ENCODE measurements at places on chromosomes 6 and 20. TPM values are rescaled to one million over a fixed set of nuclear protein-coding genes. Genes with fewer than 3 reads are reported as not detected.

CD109 gene
- 36.4 TPM for total RNA-seq

ACTL10 gene
- not detected for total RNA-seq

RAB32 gene
- 46.2 TPM for total RNA-seq

UBE2C gene
- total RNA-seq: 250 TPM

AGER gene
- total RNA-seq: 1.5 TPM

DEF6 gene
- 0.05 TPM for total RNA-seq

SLC25A27 gene
- total RNA-seq: 0.70 TPM

LY6G6C gene
- total RNA-seq: not detected

SLC22A7 gene
- not detected for total RNA-seq

POPDC3 gene
- total RNA-seq: 30.2 TPM

DEFB124 gene
- total RNA-seq: not detected

B3GALT4 gene
- total RNA-seq: 0.53 TPM

SNAP91 gene
- total RNA-seq: 0.46 TPM

SLC22A16 gene
- not detected for total RNA-seq

CRNKL1 gene
- 23.7 TPM for total RNA-seq

PKHD1 gene
- not detected for total RNA-seq

RREB1 gene
- total RNA-seq: 8.5 TPM

LGSN gene
- 3.8 TPM for total RNA-seq

CST8 gene
- total RNA-seq: not detected

DEFB125 gene
- total RNA-seq: not detected

BTN1A1 gene
- total RNA-seq: not detected

HSPA1L gene
- total RNA-seq: 1.2 TPM

RBM24 gene
- 11.4 TPM for total RNA-seq

COL11A2 gene
- 0.90 TPM for total RNA-seq

RAE1 gene
- total RNA-seq: 72.3 TPM

COL19A1 gene
- not detected for total RNA-seq

CBLN4 gene
- not detected for total RNA-seq

CYB5R4 gene
- 13.1 TPM for total RNA-seq

CST4 gene
- not detected for total RNA-seq

GHRH gene
- not detected for total RNA-seq

TBC1D22B gene
- total RNA-seq: 5.5 TPM

PLA2G7 gene
- total RNA-seq: not detected

GRM1 gene
- 0.07 TPM for total RNA-seq

RAET1E gene
- total RNA-seq: 2.0 TPM

FOXP4 gene
- 15.9 TPM for total RNA-seq

AVP gene
- total RNA-seq: not detected

TREM2 gene
- total RNA-seq: not detected

TRIM40 gene
- total RNA-seq: not detected

FRS3 gene
- total RNA-seq: 2.5 TPM

SLC16A10 gene
- total RNA-seq: 0.35 TPM

CD40 gene
- total RNA-seq: 4.6 TPM

MMP24 gene
- total RNA-seq: 20.6 TPM

MOCS1 gene
- 1.6 TPM for total RNA-seq

ENPP5 gene
- total RNA-seq: not detected

SLC23A2 gene
- 13.1 TPM for total RNA-seq

HAO1 gene
- total RNA-seq: not detected

DNAH8 gene
- not detected for total RNA-seq

ULBP2 gene
- total RNA-seq: 4.2 TPM

C20orf204 gene
- total RNA-seq: 0.54 TPM

SNAI1 gene
- total RNA-seq: 18.7 TPM

ESR1 gene
- total RNA-seq: not detected
